ENCODE measurements at places on chromosomes 3 and 15.

- DNase-seq = peak; percentile 65
Observed at GRCh38 chr3:72818905-72819304, 29.3 kb downstream of the SHQ1 start.

- DNase-seq = no peak
Observed at GRCh38 chr15:61558172-61559136, 329.4 kb upstream of the RORA start.

- no peak for DNase-seq
Observed at GRCh38 chr3:184496933-184497332, 64.7 kb upstream of the EPHB3 start.

GRCh38 chr3:46901061-46901460 is 23.5 kb downstream of the PTH1R start:
- no peak for DNase-seq

DNA sequence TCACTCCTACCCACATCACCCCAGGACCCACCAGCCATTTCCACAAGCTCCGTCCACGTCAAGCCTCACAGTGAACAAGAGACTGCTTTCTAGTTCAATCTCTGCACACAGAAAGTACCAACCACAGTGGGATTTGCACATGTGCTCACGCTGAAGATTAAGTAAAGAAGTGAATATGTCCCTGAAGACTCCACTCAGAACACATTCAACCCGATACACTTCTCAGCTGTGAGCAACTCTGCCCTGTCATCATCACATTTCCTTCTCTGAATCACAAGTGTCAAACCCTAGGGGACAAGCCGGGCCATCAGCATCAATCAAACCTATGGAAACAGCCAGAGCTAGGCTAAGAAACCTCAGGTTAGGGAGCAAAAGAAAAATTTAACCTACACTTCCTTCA is 1.9 kb downstream of the STIMATE start:
- DNase-seq = no peak

DNA sequence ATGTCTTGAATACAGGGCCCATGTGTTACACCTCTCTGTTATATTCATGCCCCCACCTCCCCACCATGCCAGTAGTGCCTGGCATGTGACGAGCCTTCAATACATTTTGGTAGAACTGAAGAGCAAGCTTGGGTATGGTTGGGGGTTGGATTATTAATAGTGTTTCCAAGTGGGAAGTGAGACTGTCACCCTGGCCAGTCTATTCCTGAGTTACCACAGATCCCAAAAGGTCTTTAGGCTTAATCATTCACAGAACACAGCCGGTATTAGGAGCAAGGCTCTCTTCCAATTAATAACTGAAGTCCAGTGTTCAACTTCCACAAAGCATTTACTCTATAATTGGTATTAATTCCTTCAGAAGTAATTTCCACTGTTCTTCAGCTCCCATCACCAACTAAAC is 231.9 kb upstream of the LRTM1 start:
- no peak for DNase-seq

- no peak for DNase-seq
Observed at GRCh38 chr3:4778119-4778518, 201.1 kb upstream of the BHLHE40 start.

DNA sequence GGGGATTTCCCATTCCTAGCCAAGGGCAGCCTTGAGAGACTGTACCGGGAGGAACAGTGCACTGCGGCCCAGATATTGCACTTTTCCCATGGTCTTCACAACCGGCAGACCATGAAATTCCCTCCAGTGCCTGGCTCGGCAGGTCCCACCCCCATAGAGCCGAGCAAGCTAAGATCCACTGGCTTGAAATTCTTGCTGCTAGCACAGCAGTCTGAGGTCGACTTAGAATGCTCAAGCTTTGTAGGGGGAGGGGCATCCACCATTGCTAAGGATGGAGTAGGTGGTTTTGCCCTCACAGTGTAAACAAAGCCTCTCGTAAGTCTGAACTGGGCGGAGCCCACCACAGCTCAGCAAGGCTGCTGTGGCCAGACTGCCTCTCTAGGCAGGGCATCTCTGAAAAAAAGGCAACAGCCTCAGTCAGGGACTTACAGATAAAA is 156.3 kb downstream of the FRMD5 start:
- DNase-seq = peak; percentile 62

GRCh38 chr3:10145685-10146084 is 4.1 kb downstream of the VHL start:
- DNase-seq = no peak

GRCh38 chr15:57609805-57610529 is 18.3 kb downstream of the MYZAP start:
- peak; percentile 74 for DNase-seq

GRCh38 chr15:52710708-52711389 is 31.7 kb upstream of the ATOSA start:
- DNase-seq = no peak

- DNase-seq = no peak
Observed at GRCh38 chr3:32551087-32551486, 19.6 kb downstream of the DYNC1LI1 start.

DNA sequence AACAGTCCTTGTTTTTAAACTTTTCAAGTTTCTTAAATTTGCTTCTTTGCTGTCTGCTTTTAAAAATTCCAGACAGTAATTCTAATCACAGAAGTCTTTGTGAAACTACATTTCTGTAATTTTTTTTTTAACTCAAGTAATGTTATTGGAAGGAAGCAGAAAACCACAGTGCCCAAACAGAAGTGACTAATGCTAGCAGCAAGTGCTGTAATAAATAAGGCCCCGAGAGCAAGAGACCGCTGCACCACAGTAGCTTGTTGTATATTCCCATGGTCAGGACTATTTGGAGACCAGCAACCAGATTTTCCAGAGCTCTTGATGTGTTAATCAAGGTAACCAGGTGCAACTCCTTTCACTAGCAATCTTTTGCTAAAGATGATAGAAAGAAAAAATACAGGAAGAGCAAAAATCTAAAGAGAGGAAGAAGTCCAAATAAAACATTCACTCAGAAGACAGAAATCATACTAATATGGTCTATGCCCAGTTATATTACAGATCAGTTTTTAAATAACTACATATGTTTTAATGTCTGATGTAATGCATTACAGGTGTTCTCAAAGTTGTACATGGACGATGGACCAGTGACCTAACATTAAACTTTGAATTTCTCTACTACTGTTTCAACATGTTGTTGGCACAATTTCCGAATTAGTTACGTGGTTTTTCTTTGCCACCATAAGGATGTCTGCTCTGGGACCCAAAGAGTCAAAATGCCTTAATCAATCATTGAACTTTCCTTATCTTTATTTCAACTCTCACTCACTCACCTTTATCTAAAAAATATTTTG is 36.4 kb downstream of the WWTR1 start:
- DNase-seq = peak; percentile 94

- no peak for DNase-seq
Observed at GRCh38 chr3:10238345-10239183, 9.7 kb upstream of the TATDN2 start.

DNA sequence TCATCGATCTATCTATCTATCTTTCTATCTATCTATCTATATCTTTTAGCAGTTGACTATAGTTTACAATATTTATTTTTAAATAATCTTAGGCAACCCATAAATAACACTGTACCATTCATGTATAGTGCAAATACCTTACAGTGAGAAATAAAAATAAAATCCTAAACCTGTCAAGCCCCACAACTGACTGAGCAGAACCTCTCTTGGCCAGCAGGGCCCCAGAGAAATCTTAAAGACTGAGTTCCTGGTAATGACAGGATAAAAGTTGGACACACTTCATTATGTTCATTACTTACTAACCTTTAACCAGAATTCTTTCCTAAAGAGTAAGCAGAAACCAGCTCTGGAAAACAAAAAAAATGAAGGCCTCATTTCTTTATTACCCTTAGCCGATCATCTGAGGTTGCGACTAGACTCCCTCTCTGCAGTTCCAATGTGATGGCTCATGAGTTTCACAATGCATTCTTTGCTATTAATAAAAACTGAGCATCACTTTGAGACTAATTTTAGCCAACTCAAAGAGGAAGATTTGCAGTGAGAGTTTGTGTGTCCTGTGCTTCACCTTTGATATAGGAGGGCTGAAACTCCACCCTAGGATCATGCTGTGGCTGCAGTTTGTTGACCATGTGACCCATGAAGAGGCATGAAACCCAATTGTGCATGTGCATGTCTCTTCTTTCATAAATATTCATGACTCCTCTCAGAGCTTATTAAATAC is 1072.0 kb downstream of the NSUN3 start:
- DNase-seq = no peak

GRCh38 chr15:89402518-89402805 is 67.8 kb upstream of the POLG start:
- DNase-seq = no peak

GRCh38 chr3:49747792-49748480 is 24.2 kb upstream of the GMPPB start:
- DNase-seq = peak; percentile 66

GRCh38 chr3:8741581-8742261 is 8.1 kb downstream of the CAV3 start:
- peak; percentile 95 for DNase-seq

DNA sequence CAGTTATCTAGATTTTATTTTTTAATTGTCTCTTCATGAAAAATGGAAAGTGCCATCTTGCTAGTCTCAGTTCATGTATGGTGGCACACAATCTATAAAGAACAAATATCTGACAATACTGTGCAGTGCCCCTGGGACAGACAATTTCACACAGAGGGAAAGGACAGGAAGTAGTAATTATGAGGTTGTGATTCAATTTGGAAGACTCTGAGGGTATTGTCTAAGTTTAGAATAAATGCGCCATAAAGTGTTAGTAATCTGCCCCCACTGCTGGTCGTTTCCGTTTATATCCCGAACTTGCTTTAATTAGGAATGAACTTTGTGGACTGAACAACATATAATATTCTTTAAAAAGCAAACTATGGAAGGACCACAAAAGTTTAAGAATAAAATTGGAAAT is 196.4 kb upstream of the SLC24A5 start:
- DNase-seq = no peak

- no peak for DNase-seq
Observed at GRCh38 chr3:177811112-177811511, 613.8 kb upstream of the TBL1XR1 start.

- no peak for DNase-seq
Observed at GRCh38 chr3:192435241-192435640, 292.1 kb downstream of the FGF12 start.

DNA sequence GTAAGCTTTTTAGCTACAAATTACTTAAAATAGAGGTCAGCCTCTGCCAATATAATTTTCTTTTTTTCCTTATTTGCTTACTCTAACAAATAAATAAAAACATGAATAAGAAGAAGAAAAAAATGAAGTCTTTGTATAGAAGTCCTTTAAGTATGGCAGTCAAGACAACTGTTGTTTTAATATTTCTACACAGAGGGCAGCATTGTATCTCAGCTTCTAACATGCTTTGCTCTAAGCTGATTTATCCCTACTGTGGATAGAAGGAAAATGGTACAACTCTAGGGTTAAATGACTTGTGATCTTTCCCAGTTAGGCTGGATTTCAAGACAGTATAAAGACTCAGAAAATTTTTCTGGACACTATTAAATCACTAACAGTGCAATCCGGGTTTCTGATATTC is 104.3 kb upstream of the MEIS2 start:
- DNase-seq = peak; percentile 28

DNA sequence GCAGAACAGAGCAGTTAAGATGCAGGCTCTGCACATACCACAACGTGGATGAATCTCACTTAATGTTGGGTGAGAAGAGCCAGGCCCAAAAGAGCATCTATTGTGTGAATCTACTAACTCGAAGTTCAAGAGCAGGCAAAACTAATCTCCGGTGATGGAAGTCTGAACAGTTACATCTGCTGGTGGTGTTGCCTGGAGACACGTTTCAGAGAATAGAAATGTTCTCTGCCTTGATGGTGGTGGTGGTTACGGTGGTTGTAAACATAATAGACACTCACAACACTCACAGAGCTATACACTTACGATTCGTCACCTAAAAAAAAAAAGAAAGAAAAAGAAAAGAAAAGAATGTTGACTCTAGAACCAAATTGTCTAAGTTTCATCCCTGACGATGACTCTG is 86.8 kb downstream of the LIPC start:
- DNase-seq = no peak

GRCh38 chr3:13479332-13479581 is 849 bp upstream of the HDAC11 start:
- DNase-seq = no peak

DNA sequence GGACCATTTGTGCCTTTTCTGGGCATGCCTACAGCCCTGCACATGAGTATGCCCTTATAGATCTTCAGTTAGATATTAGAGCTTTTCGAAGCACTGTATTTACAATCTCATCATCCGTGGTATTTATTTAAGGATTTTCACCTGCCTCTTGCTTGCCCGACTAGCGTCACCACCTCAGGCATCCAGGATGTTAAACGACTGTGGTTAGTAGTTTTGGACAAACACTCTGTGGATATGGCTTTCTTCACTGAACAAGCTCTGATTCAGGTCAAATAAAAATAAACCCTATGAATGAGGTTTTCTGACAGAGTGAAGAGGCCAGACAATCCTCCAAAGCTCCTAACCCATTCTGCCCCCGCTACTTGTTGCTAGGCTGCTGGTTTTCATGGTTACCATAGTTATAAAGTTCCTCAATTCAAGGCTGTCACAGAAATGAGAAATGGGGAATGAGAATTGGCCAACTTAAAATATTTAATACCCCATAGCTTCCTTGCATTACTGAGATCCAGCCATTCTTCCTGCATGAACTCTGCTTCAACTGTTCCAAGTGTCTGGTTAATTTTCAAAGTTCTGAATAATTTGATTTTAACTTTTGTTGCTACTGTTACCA is 440.1 kb downstream of the GABRG3 start:
- DNase-seq = no peak

DNA sequence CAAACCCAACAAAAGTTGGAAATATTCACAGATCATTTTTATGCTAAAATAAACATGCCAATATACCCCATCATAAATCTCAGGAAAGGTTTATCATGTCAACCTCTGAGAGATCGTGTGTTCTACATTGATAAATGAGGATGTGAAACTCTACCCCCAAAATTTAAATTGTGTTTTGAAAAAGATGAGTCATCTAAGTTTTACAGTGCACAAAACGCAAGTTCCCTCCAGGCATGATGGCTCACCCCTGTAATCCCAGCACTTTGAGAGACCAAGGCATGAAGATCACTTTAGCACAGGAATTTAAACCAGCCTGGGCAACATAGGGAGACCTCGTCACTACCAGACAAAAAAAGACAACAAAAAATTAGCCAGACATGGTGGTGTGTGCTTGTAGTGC is 1487.0 kb upstream of the GBE1 start:
- DNase-seq = peak; percentile 4

DNA sequence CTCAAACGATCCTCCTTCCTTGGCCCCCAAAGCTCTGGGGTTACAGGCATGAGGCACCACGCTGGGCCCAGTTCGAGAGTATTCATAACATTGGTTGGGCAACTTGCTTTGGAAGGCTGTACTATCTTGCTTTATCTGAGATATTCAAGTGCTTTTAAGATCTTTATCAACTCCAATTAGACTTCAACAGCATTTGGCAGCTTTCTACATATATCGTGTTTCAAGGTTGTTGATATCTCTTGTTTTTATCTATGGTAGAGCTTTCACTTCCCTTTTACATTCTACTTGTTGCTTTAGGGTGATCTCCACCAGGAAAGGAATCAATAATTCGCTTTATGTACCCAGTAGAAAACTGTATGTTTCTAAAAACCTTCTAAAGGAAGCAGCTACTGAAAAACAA is 395.3 kb downstream of the IL5RA start:
- DNase-seq = no peak
